ENCODE measurements at places on chromosomes 11 and 22.

- DNase-seq: no peak
Observed at GRCh38 chr11:85946221-85946620, 91.0 kb downstream of the CCDC83 start.

DNA sequence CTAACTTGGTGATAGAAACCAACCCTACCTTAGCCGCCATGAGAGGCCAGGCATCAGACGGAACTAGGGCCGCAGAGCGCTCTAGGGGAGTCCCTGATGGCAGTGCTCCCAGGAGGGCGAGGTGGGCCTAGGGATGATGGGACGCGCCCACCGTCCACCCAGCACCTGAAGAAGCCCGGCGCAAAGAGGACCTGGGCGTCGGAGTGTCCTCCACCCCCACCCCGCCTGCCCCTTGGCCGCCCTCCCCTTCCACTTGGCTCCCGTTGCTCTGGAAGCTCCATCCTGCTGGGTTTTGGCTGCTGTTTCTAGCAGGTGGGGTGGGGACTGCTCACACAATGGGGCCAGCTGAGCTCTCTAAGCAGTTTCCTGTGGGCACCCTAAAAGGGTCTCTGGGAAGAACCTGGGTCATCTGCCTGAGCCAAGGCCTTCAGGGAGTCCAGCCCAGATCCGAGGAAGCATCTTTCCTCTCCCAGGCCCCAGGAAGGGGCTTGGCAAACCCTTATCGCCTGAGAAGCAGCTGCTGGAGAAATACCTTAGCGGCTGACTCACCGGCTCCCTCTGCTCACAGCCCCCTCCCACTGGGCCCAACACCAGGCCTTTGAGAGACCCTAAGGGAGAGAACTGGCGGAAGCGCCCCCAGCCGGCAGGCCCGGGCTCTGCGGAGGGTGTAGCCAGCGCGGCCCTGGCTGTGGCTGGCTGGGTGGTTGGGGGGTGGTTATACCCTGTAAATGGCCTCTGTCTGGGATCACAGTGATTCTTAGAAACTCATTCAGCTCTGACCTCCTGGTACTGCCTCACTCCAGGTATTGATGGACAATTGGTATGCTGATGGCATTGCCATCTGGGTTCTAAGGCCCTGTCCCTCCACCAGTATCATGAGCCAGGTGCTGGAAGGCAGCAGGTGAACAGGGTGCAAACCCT, 19.3 kb downstream of the CREB3L1 start:
- no peak for DNase-seq

DNA sequence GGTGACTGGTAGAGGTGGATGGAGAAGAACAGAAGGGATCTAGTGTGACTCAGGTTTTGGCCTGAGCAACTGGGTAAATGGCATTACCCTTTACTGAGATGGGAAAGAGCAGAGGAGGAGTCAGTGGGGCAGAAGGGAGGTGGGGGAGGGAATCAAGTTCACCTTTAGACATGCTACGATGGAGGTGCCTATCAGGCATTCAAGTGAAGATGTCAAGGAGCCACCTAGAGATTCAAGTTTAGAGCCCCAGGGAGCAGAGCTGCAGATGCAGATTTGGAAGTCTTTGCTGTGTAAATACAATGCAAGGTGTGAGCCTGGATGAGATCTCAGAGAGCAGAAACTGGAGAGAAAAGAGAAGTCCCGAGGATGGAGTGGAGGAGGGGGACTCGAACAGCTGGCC, 979 bp upstream of the MOGAT2 start:
- no peak for DNase-seq

DNA sequence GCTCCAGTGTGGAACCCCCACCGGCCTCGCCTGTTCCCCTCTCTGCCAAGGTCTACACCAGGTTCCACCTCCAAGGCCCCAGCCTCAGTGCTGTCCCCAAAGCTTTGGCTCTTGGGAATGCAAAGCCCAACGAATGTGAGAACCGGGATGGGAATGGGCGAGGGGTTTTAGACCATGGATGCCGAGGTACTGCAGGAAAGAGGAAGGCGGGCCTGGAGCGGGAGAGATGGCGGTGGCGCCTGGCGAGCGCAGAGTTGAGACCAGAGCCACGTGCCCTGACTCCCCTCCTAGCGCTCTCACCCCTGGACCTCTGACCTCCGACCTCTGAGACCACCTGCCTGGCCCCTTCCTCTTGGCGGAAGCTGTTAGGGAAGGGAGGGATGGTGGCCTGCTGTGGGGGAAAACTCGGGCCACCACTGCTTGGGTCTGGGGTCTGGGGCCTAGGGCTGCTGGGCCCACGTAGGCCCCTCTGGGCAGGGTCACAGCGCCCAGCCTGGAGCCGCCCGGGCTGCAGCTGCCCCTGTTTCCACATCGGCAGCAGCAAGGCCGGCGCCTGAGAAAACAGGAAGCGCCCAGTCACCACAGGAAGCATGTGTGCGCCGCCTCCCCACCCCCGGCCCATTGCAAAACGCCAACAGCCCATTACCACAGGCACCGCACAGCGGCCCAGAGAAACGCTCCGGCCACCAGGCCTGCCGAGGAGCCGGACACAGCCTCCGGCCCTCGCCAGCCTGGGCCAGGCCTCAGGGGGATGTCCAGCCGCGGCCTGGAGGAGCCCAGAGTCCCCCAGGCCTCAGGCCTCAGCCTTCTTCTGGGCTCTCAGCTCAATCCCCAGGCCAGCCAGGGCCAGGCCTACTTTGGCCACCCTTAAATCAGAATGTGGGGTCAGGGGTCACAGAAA, 13.8 kb upstream of the SLC39A13 start:
- DNase-seq: no peak

- DNase-seq: no peak
Observed at GRCh38 chr11:7020183-7020917, at the start of the genes NLRP14 and ZNF214. Gene NLRP14, plus strand, starts transcription at chr11:7020479. Its CDS starts 18,108 bp downstream, at chr11:7038587. Gene ZNF214, minus strand, starts transcription at chr11:7020346. Its CDS starts 17,511 bp downstream, at chr11:7002835.

GRCh38 chr22:39522567-39523300, 2.4 kb downstream of the ATF4 start:
- DNase-seq: no peak

GRCh38 chr11:92057849-92058442, 166.7 kb upstream of the FAT3 start:
- no peak for DNase-seq

GRCh38 chr22:42412744-42413333, 19.4 kb downstream of the NFAM1 start:
- DNase-seq: no peak

DNA sequence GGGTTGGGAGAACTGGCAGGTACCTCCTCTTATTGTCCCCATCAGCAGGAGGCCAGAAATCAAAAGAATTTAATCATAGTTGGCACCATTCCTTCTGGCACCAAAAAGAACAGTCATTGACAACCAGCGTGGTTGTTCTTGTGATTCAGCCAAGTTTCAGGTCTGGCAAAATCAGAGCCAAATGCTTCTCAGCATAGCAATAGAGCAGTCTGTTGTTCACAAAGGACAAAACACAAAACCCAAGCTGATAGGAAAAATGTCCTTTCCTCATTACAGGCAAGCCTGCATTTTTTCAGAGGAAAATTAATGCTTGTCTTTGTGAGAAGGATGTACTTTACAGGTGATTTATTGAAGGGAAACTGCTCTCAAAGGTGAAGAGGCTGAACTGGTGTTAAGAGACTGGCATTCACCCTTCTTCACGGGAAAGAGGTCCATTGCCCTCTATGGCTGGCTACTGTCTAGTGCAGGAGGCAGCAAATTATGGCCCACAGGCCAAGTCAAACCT, 241.8 kb upstream of the ARHGAP42 start:
- DNase-seq: no peak

GRCh38 chr11:134150195-134150903, 73.4 kb downstream of the NCAPD3 start:
- DNase-seq: no peak

DNA sequence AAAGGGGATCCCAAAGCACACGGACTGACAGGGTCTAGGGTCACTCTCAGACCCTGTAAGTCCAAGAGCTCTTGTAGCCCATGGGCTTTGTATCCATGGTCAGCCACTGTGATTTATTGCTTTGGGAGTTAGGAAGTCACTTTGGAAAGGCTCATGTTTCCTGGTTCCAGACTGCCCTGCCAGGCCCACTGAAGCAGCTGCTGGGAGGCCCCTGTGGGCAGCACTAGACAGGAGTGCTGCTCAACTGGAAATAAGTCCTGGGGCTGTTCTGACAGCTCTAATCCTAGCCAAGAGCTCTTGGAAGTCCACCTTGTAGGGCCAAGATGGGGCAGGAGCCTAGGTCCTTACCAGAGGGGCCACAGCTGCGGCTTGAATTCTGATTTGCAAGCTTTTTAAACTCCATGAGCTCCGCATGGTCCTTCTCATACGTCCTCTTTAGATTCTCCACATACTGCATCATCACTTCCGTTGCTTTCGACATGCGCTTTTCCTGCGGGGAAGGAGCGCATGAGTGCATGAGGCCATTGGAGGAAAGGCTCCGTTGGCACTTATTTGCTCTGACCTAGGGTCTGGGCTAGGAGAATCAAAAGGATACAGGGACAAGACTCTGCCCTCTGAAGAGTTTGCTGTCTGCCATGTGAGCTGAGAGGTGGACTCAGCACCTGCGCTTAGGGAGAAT, 32.2 kb upstream of the LYVE1 start:
- DNase-seq: no peak

DNA sequence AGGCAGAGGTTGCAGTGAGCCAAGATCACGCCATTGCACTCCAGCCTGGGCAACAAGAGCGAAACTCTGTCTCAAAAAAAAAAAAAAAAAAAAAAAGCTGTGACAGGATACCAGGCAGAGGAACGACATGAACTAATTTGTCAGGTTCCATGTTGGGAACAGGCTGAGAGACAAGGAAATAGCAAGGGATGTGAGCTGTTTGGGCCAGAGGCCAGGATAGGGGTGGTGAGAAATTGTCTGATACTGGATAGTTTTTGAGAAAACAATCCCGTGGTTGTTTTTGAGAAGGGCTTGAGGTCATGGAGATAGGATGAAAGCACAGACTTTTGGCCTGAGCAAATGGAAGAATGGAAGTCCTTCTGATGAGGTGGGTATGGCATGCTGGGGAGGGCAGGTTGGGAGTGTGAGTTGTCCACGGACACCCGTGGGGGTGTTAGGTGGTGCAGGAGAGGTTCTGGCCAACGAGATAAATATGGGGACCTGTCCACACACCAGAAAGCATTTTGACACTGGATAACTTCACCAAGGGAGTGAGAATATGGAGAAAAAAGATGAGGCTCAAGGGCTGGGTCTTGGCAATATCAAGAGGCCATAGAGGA, 13.7 kb downstream of the PIWIL3 start:
- DNase-seq: no peak

GRCh38 chr11:64180891-64181290, 5.1 kb upstream of the STIP1 start:
- DNase-seq: no peak

DNA sequence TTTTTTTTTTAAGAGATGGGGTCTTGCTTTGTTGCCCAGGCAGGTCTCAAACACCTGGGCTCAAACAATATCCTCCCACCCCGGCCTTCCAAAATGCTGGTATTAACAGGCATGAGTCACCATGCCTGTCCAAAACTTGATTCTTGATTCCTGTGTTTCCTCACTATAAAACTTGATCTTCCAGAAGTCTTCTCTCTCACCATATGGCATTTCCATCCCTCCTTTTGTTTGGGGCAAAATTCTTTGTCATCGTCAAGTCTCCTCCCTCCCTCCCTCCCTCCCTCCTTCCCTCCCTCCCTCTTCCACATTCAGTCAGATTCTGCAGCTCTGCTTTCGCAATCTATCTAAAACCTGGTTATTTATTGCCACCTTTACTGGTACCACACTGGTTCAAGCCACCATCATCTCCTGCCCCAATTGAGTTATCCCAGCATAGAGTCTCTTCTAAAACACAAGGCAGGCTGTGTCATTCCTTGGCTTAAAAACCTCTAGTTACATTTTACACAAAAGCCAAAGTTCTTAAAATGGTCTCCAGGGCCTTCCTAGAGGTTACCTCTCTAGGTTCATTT, 65.0 kb upstream of the HORMAD2 start:
- no peak for DNase-seq

DNA sequence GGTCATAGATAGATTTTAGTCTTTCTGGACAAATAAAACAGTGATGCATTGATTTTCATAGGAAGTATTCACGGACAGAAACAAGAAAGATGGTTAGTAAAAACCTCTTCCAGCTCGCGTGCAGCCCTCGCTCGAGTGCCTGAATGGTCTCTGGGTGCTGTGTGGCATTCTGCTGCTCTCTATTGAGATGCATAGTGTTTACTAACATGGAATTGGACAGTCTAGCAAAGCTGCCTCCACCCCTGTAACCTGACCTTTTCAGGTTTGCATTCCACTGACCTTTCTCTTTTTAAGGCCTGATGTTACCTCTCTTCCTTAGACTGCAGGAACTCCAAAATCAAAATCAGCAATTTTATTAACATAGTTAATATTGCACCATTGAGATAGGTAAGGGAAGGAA, 643.4 kb downstream of the JRKL start:
- no peak for DNase-seq

GRCh38 chr22:19734163-19734562, 10.8 kb downstream of the GP1BB start:
- DNase-seq: no peak

DNA sequence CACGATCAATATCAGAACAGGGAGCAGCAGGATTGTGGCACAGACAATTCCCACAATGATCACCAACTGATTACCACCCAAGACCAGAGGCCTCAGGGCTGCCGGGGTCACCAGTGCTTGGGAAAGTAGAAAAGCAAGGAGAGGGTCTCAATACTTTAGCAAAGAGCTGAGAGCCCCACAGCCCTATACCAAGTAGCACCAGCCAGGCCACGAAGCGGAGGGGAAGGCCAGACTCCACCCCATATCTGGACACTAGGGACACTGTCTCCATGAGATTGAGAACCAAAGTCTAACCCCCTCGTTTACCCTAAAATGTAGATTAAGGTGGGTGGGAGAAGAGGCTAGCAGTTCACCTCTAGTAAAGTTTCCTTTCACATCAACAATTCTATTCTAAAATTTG, 24.1 kb upstream of the SCN2B start:
- DNase-seq: no peak

GRCh38 chr22:23828800-23829680, 9.8 kb downstream of the DERL3 start:
- no peak for DNase-seq

- DNase-seq: no peak
Observed at GRCh38 chr22:36764641-36765040, 11.3 kb downstream of the IFT27 start.

- no peak for DNase-seq
Observed at GRCh38 chr22:40853961-40854360, 2.5 kb downstream of the ST13 start.

- no peak for DNase-seq
Observed at GRCh38 chr11:111937844-111938243, 701 bp downstream of the DIXDC1 start.

GRCh38 chr11:62556875-62557631, 10.4 kb upstream of the AHNAK start:
- DNase-seq: no peak

DNA sequence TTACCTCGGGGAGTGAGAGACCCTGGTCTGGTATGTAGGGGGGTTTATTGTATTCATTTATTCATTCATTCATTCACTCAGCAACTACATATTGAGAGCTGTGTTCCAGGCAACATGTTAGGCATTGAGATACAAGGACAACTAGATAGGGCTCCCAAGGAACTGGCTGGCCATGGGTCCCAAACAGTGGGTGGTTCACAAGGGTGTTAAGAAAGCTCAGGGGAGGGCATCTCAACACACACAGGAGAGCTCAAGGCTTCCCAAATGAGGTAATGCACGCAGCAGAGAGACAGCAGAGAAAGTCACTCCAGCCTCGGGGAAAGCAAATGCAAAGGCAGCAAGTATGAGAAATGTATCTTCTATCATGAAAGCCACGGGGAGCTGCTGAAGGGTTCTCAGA, 51.8 kb downstream of the BTG4 start:
- no peak for DNase-seq

GRCh38 chr11:115623021-115623451, 118.8 kb upstream of the CADM1 start:
- DNase-seq: no peak
